ENCODE measurements at places on chromosomes 12 and 14. TPM values are rescaled to one million over a fixed set of nuclear protein-coding genes. Genes with fewer than 3 reads are reported as not detected.

Gene ABHD12B
- 1.2 TPM for polyA plus RNA-seq

Gene PRH2
- polyA plus RNA-seq = 0.41 TPM

Gene GUCY2C
- 0.43 TPM for polyA plus RNA-seq

Gene OR5AU1
- polyA plus RNA-seq = 0.03 TPM

Gene KRT81
- polyA plus RNA-seq = not detected

Gene CYP27B1
- polyA plus RNA-seq = 1.1 TPM

Gene DRAM1
- 19.7 TPM for polyA plus RNA-seq

Gene GPR65
- polyA plus RNA-seq = 0.42 TPM

Gene SYT1
- 27.4 TPM for polyA plus RNA-seq

Gene ACADS
- polyA plus RNA-seq = 23.8 TPM

Gene HPD
- 5.3 TPM for polyA plus RNA-seq

Gene LRRC23
- 24.5 TPM for polyA plus RNA-seq

Gene ZCCHC8
- polyA plus RNA-seq = 51.1 TPM

Gene REP15
- 1.6 TPM for polyA plus RNA-seq

Gene TMCC3
- polyA plus RNA-seq = 42.8 TPM

Gene DTX1
- polyA plus RNA-seq = 16.4 TPM

Gene KRT5
- not detected for polyA plus RNA-seq

Gene PTPRR
- polyA plus RNA-seq = 0.82 TPM

Gene KLHL33
- polyA plus RNA-seq = 0.44 TPM

Gene SIX6
- polyA plus RNA-seq = not detected

Gene TRPV4
- polyA plus RNA-seq = 12.5 TPM

Gene DENND5B
- polyA plus RNA-seq = 27.8 TPM

Gene NINJ2
- polyA plus RNA-seq = 1.2 TPM

Gene CSRP2
- polyA plus RNA-seq = 76.0 TPM

Gene IL22
- not detected for polyA plus RNA-seq

Gene PTPRB
- 21.4 TPM for polyA plus RNA-seq

Gene TSPAN9
- 105 TPM for polyA plus RNA-seq

Gene FOXG1
- 0.10 TPM for polyA plus RNA-seq

Gene SLC41A2
- 4.0 TPM for polyA plus RNA-seq

Gene FBLN5
- polyA plus RNA-seq = 143 TPM

Gene GZMH
- polyA plus RNA-seq = 0.24 TPM

Gene TSPAN8
- polyA plus RNA-seq = 27.4 TPM

Gene MDP1
- 13.4 TPM for polyA plus RNA-seq

Gene NRXN3
- polyA plus RNA-seq = 7.2 TPM

Gene TRHDE
- 21.1 TPM for polyA plus RNA-seq

Gene ATP5F1B
- polyA plus RNA-seq = 1,339 TPM

Gene KRT78
- polyA plus RNA-seq = not detected

Gene RAB35
- 33.6 TPM for polyA plus RNA-seq

Gene CD163
- 8.2 TPM for polyA plus RNA-seq

Gene FKBP4
- 154 TPM for polyA plus RNA-seq

Gene NELL2
- 22.8 TPM for polyA plus RNA-seq

Gene CAPS2
- 8.3 TPM for polyA plus RNA-seq

Gene PTPN6
- 23.1 TPM for polyA plus RNA-seq

Gene CLEC2A
- polyA plus RNA-seq = not detected

Gene DLGAP5
- polyA plus RNA-seq = 32.1 TPM

Gene LMNTD1
- polyA plus RNA-seq = 0.16 TPM

Gene PRB2
- not detected for polyA plus RNA-seq

Gene ACOT4
- polyA plus RNA-seq = 2.6 TPM
